ENCODE measurements at places on chromosomes 3 and 15. TPM values are rescaled to one million over a fixed set of nuclear protein-coding genes. Genes with fewer than 3 reads are reported as not detected.

The FMN1 gene
- 1.2 TPM for total RNA-seq

The NEK11 gene
- 5.7 TPM for total RNA-seq

The IREB2 gene
- 88.4 TPM for total RNA-seq

The TEX55 gene
- not detected for total RNA-seq

The TRPM1 gene
- total RNA-seq: not detected

The C15orf39 gene
- 72.1 TPM for total RNA-seq

The MB21D2 gene
- 0.15 TPM for total RNA-seq

The CADM2 gene
- 0.10 TPM for total RNA-seq

Data from B cell (primary cell).